Activated T-cell treated with anti-CD3 and anti-CD28 coated beads, Interleukin-2, amount 50 U/mL, for 4 hours (primary cell): ENCODE measurements at places on chromosomes 4 and X. TPM values are rescaled to one million over a fixed set of nuclear protein-coding genes. Genes with fewer than 3 reads are reported as not detected.
A peak's percentile ranks its signal among the peaks of the same experiment; 100 is the strongest.

Gene TCEAL6
- total RNA-seq, result not detected

Gene F9
- total RNA-seq, result not detected

Gene GNRHR
- not detected for total RNA-seq

Gene ETNPPL
- not detected for total RNA-seq

Gene CENPI
- 2.8 TPM for total RNA-seq

Gene TLR10
- not detected for total RNA-seq

Gene PABPC1L2B
- not detected for total RNA-seq

Gene TMEM150C
- 0.13 TPM for total RNA-seq

DNA sequence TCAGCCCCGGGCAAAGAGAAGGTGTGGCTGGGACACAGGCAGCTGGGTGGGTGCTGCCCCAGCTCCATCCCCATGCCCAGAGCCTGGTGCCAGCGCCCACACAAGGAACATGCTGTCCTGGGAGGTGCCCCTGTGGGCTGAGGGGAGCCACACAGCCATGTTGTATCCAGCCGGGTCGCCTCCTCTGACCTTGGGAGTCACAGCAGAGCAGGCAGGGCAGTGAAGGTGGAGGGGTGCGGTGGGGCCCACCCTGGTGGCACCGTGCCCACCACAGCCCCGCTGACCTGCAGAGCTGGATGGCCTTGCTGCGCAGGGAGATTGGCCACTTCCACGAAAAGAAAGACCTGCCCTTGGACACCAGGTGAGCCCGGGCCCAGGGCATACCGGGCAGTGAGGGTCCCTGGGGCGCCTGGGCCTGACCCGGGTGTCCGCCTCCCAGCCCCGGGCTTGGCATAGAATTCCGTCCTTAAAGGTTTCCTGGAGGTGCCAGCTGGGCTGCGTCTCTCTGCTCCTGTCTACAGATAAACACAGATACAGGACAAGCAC, 18.7 kb upstream of the ADD1 start:
- no peak for DNase-seq

DNA sequence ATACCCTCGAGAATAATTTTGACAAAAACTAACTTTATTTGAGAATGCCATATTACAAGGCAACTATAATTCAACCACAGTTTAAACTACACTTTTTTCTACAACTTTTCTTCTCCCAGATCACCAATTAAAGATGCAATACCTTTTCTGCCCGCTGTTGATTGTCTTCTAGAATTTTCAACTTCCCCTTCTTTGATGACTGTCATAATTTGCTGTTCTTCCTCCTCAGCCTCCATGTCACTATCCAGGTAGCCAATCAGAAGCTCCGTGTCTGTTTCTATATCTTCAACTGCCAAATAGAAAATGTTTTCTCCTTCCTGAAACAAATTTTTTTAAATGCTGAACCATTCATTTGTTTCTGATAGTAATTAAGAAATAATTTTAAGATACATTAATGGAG, 101.5 kb downstream of the PRDM5 start:
- no peak for DNase-seq

GRCh38 chr4:153611679-153612078, 72.4 kb upstream of the TLR2 start:
- DNase-seq, result no peak

GRCh38 chr4:129998436-129999150, 902.6 kb downstream of the C4orf33 start:
- no peak for DNase-seq

- DNase-seq, result no peak
Measured at GRCh38 chrX:124393238-124393637, 46.9 kb downstream of the SH2D1A start.

DNA sequence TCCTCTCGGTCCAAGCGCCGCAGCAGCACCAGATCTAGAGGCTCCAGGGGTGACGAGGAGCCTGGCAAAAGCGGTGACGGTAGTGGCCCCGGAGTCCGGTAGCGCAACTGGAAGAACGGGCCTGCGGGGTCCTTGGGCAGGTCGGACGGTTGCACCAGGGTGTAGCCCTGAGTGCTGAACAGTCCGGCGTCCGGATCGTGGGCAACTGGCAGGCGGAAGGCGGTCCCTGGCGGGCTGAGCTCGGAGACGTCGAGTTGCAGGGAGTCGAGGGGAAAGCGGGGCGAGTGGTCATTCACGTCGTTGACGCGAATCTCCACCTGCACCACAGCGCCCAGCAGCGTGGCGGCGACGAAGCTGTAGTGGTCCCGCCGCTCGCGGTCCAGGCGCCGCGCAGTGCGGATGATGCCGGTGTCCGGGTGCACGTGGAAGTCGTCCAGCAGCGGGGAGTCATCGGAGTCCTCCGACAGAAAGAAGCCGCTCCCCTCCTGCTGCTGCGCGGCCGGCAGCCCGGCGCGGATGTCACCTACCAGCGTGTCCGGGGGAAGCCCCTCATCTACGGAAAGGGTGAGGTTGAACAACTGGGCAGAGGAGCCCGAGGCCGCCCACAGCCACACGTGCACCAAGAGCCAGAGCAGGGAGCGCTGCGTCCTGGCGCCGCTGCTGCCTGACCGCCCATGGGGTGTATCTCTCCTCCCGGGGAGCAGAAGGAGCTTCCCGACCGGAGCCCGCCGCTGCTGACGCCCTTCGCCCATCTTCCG, 837 bp downstream of the DCHS2 start:
- no peak for DNase-seq

GRCh38 chr4:8851321-8852117, 20.1 kb downstream of the HMX1 start:
- no peak for DNase-seq

DNA sequence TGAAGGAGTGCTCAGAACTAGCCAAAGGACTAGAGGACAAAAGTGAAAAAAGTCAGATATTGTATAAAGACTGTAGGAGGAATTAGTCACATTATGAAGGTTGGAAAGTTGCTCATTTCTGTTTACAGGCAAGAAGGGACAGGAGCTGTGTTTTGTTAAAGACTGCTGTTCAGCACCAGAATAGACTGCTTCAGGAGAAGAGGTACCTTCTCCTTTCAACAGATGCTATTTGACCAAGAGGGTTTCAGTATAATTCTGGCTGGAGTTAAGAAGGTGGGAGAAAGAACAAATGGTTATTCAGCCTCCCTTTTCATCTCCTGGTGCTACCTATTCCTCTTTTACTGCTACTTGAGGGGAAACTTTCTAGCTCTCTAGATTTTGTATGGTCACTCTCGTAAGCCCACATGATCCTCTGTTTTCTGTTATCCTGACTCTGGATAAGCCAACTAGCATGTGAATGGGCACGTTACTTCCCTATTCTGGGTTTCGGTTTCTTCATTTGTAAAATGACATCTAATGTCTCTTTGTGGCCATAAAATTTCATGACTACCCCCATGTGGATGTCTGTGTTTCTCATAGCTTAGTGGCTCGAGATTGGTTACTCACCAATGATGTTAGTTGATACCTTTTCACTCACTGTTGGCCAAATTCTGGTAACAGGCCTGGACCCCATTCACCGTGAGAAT, 68.9 kb downstream of the SH2D1A start:
- no peak for DNase-seq

DNA sequence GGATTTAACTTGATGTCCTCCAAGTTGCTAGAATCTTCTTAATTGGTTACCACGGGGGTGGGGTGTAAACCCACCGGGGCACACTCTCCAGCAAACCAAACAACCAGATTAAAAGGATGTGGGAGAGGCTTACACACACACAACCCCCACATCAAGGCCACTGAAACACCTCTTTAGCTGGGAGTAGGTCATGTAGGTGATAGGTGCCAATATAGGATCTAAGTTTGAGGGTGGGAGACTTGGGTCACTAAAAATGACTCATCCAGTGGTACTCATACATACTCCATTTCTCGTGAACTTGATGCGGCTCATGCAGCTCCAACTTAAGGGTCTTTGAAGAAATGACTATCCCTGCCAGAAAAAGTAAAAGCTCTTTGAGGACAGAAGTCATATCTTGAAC, 20.5 kb upstream of the CD40LG start:
- no peak for DNase-seq

DNA sequence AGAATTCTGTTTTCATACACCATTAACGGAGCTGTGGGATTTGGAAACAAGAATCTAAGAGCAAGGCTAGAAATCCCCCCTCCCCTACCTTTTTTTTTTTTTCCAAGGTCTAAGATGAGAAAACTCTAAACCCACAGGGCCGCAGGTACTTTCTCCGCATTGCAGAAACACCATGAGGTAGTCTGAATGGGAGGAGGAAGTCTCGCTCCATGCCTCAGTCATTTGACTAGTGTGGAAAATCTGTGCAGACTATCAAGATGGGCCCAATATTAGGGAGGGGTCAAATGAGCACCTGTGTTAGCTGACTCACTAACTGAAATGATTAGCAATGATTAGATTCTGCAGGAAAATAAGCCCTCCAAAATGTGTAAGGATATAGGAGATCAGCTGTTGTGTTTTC, 40.9 kb upstream of the MAP3K15 start:
- no peak for DNase-seq

- no peak for DNase-seq
Measured at GRCh38 chr4:173189117-173189693, 20.6 kb downstream of the GALNT7 start.

- DNase-seq, result no peak
Measured at GRCh38 chrX:129739578-129739977, 799 bp downstream of the XPNPEP2 start.

GRCh38 chrX:125627676-125628075, 308.0 kb downstream of the TEX13C start:
- DNase-seq, result no peak

DNA sequence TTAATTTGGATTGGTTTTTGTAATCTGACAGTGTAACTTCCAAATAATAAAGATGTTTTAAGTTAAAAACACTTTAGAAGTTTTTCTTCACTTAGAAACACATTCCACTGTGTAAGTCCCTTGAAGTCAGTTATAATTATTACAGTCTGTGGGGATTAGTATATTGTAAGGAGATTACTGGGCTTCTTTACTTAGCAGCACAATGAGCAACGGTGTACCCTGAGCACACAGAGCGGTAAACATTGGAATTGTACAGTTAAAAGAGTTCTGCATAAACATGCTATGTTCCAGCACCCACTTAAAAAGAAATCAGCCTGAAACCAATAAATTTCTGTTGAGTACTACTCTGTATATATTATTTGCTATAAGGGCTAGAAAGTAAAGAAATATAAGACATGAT, 44.3 kb downstream of the CCSER1 start:
- no peak for DNase-seq

DNA sequence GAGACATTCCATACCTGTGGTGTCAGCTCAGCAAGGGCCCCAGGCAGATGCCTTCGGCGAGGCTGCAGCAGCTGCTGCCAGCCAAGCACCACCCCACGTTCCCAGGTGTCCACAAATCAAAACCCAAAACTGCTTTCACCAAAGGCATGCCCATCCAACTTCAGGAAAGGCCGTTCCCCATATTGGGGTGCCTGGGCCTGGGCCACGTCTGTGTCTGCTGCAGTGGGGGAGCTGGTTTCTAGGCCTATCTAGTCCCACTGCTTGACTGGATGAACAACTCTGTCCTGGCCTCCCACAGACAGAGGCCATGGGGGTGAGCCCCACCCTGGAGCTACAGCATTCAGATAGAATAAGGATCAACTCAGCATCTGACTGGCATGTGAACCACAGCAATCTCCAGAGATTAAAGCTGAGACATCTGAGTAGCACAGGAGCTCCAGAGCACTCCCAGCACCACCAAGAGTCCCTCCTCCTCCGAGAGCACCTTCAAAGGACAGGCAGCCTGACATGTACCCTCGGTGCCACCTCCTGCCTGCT, 37.0 kb downstream of the NAT8L start:
- no peak for DNase-seq

DNA sequence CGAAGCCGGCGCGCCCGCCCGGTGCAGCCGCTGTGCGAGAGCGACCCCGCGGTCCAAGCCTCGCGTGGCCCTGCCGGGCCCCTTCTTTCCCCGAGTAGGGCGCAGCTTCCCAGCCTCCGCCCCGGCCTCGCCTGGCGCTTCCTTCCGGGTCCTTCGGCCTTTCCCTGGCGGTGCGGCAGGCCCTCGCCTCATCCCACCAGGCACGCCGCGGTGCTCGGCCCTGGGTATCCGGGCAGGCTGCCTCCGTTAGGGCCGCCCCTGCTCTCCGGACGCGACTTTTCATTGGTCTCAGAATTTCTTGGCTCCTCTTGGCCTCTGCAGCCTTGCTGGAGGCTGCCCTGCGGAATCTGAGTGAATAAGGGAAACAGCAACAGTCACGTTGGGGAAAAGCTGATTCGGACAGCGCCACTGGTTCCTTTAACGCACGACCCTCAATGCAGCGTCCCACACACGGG, 429 bp downstream of the UVSSA start:
- peak; percentile 24 for DNase-seq
